Kidney tubule cell (primary cell): ENCODE measurements at places on chromosomes 16 and 17.

GRCh38 chr16:2162676-2163118 lies 7.1 kb downstream of the TRAF7 start:
- DNase-seq = no peak

- peak; percentile 87 for DNase-seq
These were observed 4.4 kb upstream of the HOXB5 start for GRCh38 chr17:48597778-48598631.

GRCh38 chr16:60748366-60748765 lies 1287.9 kb downstream of the CDH8 start:
- no peak for DNase-seq

DNA sequence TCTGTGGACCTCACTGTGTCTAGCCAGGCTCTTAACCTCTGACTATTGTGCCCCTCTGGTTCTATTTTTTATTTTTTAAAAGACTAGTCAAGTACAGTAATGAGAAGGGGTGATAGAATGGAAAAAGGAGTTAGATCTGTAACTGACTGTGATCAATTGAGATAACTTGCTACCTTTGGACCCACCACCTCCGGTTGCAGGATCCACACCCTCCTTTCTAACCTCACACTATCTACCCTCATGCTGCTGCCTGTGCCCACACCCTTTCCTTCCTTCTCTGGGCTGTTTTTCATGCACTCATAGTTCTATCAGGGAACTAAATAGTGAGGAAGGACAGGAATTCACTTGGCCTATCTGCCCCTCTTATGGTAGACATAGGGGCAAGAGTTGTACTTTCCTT lies 172.3 kb downstream of the KATNIP start:
- no peak for DNase-seq

- DNase-seq = peak; percentile 10
These were observed 12.6 kb upstream of the ASGR1 start for GRCh38 chr17:7191571-7192270.

GRCh38 chr17:72287586-72287985 lies 166.8 kb downstream of the SOX9 start:
- no peak for DNase-seq

GRCh38 chr17:78395155-78395554 lies 16.7 kb downstream of the PGS1 start:
- no peak for DNase-seq

DNA sequence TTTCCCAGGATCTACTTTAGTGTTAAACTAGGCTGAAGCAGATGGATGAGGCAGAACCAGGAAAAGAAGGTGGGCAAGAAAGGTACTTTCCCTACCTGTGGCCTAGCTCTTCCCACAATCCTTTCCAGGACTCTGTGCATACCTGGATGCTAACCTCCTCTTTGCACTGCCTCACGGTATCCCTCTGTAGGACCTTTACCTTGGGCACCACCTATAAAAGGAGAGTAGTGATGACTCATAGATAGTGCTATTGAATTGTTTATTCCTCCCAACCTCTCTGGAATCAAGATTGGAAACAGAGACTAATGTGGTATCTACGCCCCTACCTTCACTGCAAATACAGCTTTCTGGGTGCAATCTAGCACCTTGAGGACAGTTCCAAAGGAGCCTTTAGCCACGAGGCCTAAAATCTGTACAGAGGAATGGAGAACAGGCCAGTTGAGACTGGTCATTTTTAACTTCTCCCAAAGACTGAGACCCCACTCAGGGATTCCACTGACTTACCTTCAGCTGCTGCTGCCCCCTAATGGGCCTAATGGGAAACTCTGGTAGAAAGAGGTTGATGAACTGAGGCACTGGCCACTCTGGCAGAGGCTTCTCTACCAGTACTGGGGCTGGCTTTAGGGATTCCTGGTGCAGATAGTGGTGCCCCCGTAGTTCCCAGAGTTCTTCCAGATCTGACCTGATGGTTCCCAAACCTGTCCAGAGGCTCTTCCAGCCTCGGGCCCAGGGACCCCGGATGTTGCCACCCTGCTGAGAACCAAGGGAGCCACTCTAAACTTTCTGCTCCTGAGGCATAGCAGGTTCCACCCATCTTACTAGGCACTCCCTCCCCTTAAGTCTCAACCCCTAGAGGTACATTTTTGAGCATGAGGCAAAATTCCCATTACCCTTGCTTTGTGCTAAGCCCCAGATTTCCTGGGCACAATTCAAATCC lies 781 bp downstream of the RSKR start:
- DNase-seq = peak; percentile 19

- no peak for DNase-seq
These were observed 2.4 kb upstream of the MTMR4 start for GRCh38 chr17:58516644-58517377.

DNA sequence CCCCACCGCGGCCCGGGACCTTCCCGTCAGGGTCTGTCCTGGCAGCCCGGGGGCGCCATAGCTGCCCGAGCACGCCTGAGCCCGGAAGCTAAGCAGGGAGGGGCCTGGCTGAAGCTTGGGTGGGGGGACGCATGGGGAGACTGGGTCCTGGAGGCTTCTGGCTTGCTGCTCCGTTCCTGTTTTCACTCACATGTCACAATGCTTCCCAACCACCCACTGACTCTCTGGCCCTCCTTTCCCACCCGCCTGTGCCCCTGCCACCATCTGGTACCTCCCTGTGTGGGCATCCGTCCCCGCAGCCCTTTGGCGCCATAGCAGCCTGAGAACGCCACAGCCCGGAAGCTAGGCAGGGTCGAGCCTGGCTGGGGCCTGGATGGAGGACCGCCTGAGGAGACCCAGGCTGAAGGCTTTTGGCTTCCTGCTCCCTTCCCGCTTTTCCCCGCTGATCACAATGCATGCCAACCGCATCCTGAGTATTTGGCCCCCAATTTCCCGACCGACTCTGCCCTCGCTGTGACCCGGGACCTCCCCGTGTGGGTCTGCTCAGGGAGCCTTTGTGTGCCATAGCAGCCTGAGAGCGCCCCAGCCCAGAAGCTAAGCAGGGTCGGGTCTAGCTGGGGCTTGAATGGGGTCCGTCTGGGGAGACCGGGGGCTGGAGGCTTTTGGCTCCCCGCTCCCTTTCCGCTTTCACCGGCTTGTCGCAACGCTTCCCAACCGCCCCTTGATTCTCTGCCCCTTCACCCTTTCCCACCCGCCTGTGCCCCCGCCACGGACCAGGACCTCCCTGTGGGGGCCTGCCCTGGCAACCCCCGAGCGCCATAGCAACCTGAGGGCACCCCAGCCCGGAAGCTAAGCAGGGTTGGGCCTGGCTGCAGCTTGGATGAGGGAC lies 2290.1 kb downstream of the TP53TG3F start:
- DNase-seq = no peak

DNA sequence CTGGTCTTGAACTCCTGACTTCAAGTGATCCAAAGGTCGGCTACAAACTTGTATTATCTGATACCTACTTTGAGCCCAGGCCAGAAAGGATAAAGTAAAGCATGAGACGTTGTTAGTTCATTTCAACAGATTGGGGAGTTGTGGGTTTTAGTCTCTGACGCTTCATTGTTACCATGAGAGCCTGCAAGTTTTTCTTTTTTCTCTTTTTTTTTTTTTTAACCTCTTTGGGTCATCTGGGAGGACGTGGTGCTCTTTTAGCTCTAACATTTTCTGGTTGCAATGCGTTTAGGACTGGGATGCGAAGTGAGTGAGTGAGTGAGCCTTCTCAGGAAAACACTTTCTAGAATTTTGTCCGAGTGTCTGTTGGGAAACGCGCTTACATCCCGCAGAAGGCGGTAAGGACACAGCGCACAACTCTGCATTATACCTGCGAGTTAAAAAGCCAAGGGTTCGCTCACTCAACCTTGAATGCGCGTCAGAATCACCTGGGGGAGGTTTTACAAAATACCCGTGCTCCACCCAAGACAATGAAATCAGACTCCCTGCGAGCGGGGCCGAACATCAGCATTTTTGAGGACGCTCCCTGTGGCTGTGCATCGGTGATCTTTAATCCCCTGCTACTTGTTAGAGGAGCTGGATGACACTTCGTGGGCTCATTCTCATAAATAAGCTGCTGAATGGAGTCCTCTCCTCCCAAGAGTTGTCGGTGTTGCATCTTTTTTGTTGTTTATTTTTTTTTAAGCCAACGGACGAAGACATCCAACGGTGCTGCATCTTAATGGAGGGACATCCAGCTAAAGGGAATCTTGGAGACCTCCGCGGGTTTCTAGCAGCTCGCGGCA lies 629 bp upstream of the RNF135 start:
- DNase-seq = peak; percentile 47

- DNase-seq = peak; percentile 96
These were observed 4.3 kb upstream of the TLCD2 start for GRCh38 chr17:1714427-1714979.

DNA sequence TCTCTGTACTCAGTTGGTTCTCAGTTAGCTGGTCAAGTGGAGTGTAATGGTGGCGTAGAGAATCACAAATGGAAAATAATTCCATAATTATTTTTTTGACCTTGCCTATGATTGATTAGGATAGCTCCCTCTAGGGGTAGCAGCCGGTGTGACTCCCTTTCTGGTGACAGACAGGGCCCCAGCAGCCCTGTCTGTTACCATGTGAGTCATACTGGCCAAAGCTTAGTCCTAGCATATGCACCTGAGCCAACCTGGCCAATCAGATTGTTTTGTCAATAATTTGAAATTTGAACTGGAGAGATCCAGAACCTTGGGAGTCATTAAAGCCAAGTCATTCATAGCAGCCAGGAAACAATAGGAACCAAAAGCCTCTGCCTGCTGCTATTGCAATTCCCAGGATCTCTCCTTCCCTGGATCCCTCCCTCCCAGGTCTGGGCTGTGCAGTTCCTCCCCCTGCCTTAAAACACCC lies 5.6 kb downstream of the PNPO start:
- DNase-seq = peak; percentile 96

DNA sequence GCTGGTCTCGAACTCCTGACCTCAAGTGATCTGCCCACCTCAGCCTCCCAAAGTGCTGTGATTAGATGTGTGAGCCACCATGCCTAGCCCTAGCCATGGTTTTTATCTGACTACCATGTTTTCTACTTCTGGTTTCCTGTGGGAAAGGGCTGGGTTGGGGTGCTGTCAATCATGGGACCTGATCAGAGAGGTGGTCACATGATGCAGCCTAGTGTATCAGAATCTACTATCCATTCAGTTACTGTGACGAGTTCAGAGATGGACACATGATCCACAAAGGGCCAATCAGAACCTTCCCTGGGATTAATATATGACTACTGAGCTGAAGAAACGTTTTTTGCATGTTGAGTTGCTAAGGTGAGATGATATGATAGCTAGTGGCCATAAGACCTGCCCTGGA lies 59.1 kb downstream of the ABCC6 start:
- DNase-seq = no peak

DNA sequence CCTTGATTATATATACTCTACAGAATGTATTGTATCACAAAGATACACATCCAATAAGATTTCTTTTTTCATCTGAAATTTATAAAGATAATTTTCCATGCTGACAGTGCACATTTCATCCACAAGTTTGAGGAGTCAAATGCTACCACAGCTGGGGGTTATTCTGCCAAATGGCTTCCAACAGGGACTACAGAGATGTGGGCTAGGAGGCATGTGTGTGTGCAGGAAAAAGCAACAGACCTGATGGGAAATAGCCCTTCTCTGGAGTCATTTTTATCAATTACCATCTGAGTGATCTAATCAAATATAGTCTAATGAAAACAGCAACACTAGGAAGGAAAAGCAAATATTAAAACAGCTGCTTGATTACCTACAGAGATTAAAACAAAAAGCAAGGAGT lies 290.5 kb downstream of the CEP112 start:
- no peak for DNase-seq

DNA sequence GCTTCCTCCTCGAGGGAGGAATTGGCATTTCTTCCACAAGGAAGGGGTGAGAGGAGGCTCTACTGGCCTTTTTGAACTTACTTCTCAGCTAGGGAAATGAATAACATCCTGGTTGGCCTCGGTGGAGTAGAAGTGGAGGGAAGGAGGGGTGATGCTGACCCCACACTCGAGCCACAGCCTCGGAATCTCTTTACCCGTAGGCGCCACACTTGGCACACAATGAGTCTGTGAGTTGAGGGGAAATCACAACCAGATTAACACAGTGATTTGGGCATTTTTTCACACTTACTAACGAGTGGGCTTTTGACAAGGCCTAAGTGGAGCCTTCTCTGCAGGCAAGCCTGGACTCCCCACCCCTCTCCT lies 47.3 kb upstream of the TBX2 start:
- DNase-seq = no peak

GRCh38 chr17:76252040-76252954 lies 12.0 kb upstream of the RNF157 start:
- DNase-seq = peak; percentile 98
